Stimulated activated CD8-positive, alpha-beta memory T cell treated with anti-CD3 and anti-CD28 coated beads, Interleukin-15, amount 100 ng/mL, for 1 hour (primary cell): ENCODE measurements at places on chromosomes 16 and 17.

DNA sequence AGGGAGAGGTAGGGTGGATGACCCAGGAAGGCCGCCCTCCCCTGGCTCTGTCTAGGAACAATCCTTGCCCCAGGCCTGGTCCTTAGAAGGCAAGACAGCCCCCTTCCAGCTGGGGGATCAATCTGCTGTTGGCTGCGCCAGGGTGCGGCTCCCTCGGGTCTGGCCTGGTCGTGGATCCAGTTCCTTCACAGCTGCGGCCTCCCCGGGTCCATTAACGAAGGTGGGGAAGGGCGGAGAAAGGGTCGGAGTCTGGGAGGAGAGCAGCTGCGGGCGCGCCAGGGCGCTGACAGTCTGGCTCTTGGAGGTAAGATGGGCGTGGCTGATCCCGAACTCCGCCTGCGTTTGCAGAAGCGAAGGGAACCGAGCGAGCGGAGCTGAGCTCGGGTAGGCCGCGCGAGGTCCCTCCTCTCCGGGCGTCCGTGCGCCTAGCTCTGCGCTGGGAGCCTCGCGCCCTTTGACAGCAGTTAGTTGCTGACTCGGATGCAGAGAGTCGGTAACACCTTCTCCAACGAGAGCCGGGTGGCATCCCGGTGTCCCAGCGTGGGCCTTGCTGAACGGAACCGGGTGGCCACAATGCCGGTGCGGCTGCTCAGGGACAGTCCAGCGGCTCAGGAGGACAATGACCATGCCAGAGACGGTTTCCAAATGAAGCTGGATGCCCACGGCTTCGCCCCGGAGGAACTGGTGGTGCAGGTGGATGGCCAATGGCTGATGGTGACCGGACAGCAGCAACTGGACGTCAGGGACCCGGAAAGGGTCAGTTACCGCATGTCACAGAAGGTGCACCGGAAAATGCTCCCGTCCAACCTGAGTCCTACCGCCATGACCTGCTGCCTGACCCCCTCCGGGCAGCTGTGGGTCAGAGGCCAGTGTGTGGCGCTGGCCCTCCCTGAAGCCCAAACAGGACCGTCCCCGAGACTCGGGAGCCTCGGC is at the start of gene HSPB9:
HSPB9 (plus strand) TSS at position 434 of the 933 bp plus-strand sequence; CDS start at position 481, 47 bp downstream.
- DNase-seq: no peak

GRCh38 chr16:82643936-82644630 is 17.3 kb downstream of the CDH13 start:
- no peak for DNase-seq

DNA sequence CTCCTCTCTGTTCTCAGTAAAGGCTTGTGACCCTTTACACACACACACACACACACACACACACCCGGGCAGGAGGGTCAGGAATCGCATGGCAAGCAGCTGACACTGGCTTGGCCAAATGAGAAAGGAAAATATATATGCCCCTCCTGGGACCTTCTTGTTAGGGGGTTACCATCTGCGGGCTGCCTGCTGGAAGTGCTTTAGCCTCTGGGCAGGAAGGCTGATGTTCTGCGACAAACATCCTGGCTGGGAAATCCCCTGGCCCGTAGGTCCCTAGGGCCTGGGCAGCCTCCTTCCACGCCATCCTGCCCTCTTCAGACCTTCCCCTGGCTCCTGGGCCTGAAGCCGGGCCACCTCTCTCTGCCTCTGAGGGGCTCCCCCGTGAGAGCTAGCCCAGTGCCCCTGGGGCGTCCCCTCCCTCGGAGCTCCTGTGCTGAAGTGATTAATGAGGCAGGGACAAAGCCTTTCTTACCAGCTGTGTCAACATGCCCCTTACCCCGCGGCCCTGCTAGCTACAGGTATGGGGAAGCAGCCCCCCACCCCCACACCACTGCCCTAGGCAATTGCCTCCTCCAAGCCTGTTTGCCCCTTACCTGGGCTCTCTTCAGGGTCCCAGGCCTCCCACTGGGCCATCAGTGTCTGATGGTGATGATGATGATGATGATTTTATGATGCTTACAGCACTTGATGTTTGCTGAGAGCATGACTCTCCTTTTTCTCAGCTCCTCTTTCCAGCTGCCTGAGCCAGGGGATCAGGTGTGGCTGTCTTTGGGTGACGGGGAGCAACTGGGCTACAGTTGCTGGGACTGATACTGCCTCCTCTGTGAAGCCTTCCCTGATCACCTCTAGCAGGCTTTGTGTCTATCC is 32.8 kb upstream of the ETV4 start:
- DNase-seq: peak; percentile 2

GRCh38 chr17:4204710-4205173 is 59.0 kb downstream of the ANKFY1 start:
- DNase-seq: no peak

DNA sequence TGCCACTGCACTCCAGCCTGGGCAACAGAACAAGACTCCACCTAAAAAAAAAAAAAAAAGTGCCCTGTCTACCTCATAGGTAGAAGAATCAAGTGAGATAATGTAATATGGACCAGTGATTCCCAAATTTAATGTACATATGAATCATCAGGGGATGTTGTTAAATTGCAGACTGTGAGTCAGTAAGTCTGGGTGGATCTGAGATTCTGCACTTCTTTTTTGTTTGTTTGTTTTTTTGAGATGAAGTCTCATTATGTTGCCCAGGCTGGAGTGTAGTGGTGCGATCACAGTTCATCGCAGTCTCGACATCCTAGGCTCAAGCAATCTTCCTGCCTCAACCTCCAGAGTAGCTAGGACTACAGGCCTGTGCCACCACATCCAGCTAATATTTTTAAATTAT is 31.6 kb downstream of the HOXB1 start:
- DNase-seq: no peak

DNA sequence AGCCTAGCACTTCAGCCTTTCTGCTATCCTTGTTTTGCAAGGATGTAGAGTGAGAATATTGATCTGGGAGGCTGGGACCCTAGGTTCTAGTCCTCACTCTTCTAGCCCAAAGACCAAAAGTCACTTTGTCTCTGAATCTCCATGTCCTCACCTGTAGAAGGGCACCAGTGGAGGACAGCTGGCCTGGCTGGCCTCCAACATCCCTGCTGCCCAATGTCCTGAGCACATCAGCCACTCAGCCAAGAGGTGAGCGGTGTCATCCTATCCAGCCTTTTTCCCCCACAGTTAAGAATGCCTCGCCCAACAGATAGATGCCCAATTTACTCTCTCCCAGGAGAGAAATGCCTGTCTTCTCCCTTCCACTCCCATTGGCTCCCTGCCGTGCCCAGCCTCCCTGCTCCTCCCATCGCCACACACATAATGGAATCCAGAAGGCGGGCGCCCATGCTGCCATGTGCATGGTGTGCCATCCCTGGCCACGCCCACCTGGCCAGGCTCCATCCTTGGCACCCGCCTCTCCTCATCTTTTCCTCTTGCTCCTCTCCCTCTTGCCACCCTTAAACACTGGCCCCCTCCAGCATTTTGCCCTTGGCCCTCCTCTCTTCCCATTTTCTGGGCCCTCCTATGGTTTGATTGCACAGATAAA is 157.3 kb upstream of the SDK2 start:
- DNase-seq: no peak

- DNase-seq: no peak
Measured at GRCh38 chr16:984121-984694, 2.6 kb downstream of the SOX8 start.

- DNase-seq: no peak
Measured at GRCh38 chr17:78979780-78980623, at the start of gene LGALS3BP. LGALS3BP (minus strand) TSS chr17:78979923; CDS start chr17:78977191, 2,732 bp downstream.

- DNase-seq: no peak
Measured at GRCh38 chr17:20264996-20265395, 202.3 kb downstream of the LGALS9B start.

- no peak for DNase-seq
Measured at GRCh38 chr16:55151561-55152305, 172.3 kb upstream of the IRX6 start.

GRCh38 chr17:59516451-59516850 is 49.0 kb upstream of the DHX40 start:
- DNase-seq: no peak

GRCh38 chr16:88539652-88540345 is 30.4 kb upstream of the ZC3H18 start:
- no peak for DNase-seq

- no peak for DNase-seq
Measured at GRCh38 chr16:85662482-85662812, 26.3 kb downstream of the GINS2 start.

DNA sequence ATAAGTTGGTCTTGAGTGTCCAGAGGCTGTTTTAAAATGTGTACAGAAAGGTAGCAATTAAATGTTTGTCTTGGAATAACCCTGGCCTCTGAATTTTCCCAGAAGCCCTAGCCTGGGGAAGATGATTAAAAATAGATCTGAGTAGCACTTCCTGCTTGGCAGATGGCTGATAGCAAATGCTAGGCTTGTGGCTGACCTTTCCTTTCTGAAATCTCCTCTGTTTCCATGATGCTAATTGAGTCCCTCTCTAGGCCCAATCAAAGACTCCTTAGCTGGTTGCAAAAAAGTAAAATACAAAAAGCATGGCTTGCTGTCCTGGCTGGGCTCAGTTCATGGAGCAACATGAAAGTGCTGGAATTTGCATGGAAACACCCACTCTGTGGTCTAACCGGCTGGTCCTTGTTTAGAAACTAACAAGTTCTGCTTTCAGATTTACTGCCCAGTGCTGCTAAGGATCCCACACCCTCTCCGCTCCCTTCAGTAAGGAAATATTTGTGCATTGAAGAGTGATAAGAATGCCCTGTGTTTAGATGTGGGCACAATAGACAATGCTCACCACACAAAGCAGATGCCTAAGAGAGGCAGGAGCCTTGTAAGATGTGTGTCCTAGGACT is 40.8 kb downstream of the YPEL2 start:
- DNase-seq: no peak

DNA sequence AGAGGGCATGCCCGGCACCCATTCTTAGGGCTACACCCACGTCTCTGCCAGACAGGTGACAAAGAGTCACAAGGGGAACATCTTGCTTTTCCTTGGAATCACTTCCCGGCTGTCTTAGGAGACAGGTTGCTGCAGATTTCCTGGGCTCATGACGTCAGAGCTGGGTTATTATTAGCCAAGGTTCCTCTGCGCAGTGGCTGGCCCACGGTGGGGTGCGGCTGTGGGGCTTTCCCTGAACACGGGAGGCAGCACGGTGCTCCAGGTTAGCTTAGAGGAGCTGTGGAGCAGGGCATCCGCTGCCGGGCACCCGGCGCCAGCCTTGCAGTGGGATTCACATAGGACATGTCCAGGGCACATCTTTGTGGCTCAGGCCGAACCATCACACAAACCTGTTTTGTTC is 118.0 kb upstream of the PLCG2 start:
- DNase-seq: no peak

DNA sequence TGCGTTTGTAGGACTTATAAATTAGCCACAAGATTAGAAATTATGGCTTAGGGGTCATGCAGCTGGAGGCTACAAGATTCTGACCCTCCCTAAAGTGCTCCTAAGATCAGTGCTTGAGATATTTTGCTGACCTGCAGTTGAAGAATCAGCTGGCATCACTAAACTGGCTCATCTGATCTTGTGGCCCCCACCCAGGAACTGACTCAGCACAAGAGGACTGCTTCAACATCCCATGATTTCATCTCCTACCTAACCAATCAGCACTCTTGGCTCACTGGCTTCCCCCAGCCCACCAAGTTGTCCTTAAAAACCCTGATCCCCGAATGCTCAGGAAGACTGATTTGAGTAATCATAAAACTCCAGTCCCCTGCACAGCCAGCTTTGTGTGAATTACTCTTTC is 86.4 kb upstream of the ERCC4 start:
- DNase-seq: no peak

DNA sequence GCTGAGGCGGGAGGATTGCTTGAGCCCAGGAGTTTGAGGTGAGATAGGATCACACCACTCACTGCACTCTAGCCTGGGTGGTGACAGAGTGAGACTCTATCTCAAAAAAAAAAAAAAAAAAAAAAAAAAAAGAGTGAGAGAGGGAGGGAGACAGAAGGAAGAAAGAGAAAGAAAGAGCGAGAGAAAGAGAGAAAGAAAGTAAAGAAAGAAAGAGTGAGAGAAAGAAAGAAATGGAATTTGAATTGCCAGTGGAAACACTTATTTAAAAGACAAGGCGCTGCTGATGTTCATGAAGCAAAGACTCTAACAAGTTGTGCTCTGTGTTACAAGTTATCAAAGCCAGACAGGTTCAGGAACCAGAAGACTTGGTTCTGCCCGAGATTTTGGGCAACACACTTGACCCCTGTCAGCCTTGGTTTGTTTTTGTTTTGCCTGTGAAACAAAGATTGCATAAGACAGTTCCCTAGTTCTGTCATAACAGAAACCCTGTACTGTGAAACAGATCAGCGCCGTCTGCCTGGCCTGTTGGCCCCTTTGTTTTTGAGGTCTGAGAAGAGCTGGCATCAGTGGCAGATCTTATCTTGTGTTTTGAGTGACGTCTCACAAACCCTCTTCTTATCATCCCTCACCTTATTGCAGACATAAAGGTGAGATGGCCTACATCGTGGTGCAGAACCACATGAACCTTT is 55.4 kb upstream of the ENDOV start:
- DNase-seq: no peak

- DNase-seq: no peak
Measured at GRCh38 chr16:85391769-85392583, 221.1 kb upstream of the GSE1 start.

DNA sequence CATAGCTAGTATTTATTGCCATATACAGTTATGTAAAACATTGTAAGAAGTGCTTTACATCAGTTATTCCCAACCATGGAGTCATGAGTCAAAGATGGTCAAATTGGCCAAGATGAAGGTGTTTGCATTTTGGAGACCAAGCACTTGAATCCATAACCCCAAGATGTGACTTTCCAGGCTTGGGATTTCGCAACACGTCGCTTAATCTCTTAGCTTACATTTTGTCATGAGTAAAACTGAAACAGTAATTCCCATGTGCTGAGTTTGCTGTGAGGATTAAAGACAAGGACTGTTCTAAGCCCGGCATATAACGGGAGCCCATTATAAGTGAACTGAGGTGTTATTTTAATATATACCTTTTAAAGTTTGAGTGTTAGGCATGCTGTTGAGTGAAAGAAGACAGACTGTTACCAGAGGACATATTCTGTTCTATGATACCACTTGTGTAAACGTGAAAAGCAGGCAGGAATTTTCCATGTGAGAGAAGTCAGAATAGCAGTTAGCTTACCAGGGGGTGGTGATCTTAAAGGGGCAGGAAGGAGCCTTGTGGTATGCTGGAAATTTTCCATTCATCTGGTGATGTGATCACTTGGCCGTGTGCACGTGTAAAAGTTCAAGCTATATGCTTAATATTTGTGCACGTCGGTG is 484.9 kb downstream of the WWOX start:
- DNase-seq: no peak

DNA sequence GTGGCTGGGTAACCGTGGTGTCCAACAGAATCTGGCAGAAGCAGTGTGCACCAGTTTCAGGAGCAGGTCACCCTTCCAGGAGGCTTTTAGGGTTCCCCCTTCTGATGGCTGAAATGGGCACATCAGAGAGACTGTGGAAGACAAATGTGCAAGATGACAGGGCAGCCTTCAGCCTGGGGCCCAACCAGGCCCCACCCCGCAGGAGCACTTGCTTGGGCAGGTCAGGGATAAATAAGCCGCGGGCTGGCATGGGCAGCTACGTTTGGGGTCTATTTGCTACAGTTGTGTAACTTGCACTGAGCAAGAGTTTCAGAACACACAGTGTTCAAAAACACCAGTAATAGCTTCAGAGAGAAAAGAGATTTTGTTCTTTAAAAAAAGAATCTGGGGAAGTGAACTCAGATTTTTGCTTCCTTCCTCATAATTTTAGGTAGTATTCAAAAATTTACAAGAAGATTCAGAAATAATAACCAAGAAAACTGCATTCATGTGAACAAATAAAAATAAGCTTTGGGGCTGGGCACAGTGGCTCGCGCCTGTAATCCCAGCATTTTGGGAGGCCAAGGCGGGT is 44.9 kb upstream of the BAHCC1 start:
- no peak for DNase-seq
